ENCODE measurements at places on chromosomes 5 and 9.

DNA sequence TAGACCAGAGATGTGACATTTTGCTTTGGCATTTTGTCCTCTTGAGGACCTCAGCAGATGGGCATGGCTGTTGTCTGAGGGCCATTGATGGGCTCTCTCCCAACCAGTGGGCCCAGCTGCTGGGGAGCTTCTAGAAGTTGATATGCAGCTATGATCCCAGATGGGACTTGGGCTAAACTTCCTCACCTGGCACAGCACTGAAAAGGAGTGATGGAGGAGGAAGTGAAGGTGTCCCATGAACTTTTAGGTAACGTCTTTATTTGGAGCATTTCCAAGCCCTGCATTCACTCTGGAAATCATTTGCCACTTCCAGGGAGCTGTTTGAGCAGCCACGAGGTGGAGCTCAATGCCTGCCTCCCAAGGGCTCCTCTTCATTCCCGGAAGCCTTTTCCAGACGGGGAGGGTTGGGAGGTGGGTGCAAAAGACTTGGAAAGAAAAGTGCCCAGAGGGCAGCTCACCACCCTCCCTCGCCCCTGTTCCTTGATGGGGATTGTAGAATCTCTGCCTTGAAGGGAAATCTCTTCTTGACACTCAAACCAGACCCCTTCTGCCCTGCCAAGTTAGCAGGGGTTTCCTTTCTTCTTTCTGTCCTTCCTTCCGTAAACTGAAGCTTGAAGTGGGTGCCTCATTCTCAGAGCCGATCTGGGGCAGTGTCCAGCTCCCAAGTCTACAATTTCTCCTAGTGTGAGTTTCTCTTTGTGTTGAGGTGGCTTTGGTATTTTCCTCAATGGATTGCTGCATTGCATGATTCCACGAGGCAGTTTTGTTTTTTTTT is 18.1 kb upstream of the NEUROG1 start:
- no peak for DNase-seq
- peaks cover 2% of the 10 kb centered on the region for H3K4me1 ChIP-seq
- H3K27ac ChIP-seq: no peak overlapping the region

DNA sequence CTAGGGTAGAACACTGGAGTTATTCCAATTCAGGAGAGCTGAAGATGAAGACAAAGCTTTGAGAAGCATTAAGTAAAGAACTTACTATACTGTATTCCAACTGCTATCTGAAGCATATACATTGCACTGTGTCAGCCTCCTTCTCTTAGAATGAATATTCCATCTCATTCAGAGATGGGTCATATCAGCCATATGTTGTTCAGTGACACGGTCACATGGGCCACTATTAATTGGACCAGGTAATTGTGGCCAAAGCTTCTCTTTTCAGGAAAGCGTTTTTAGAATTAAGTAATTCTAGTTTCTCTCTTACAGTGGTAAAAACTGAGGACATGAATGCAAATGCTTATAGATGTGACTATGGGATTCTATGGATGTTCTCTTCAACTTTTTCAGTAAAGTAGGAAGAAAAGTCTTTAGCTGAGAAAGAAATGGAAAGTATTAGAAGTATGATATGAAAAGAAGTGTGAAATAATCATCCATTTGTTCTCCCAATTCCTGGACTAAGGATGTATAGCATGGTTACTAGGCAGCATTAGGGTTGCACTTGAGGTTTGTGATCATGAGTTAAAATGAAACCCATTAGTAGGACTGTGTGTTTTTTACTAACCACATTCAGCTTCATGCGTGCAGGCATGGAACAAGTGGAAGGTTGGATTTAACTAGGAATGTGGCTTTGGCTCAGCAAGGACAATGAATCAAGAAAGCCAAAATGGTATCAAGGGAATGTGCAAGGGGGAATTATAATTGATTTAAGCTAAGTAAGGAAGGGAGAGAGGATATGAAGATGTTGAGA is 40.9 kb downstream of the CETN3 start:
- no peak for DNase-seq
- no peak overlapping the region for H3K4me3 ChIP-seq
- H3K4me1 ChIP-seq: no peaks in the 10 kb centered on the region
- H3K27me3 ChIP-seq: no peaks in the 10 kb centered on the region

GRCh38 chr5:108028883-108029282 is 353.0 kb downstream of the FBXL17 start:
- no peak for DNase-seq
- no peaks in the 10 kb centered on the region for H3K27me3 ChIP-seq
- H3K27ac ChIP-seq: no peak overlapping the region
- no peak overlapping the region for H3K4me3 ChIP-seq
- H3K36me3 ChIP-seq: peaks cover 2% of the 10 kb centered on the region
- no peaks in the 10 kb centered on the region for H3K4me1 ChIP-seq

- H3K4me3 ChIP-seq: no peak overlapping the region
- no peaks in the 10 kb centered on the region for H3K27me3 ChIP-seq
- no peak for DNase-seq
- no peak overlapping the region for H3K27ac ChIP-seq
- H3K4me1 ChIP-seq: no peaks in the 10 kb centered on the region
- no peaks in the 10 kb centered on the region for H3K36me3 ChIP-seq
Measured at GRCh38 chr5:31682851-31683250, 43.9 kb downstream of the PDZD2 start.

- no peaks in the 10 kb centered on the region for H3K27me3 ChIP-seq
- no peak overlapping the region for H3K4me3 ChIP-seq
Measured at GRCh38 chr9:135614821-135615665, 24.3 kb downstream of the GLT6D1 start.

DNA sequence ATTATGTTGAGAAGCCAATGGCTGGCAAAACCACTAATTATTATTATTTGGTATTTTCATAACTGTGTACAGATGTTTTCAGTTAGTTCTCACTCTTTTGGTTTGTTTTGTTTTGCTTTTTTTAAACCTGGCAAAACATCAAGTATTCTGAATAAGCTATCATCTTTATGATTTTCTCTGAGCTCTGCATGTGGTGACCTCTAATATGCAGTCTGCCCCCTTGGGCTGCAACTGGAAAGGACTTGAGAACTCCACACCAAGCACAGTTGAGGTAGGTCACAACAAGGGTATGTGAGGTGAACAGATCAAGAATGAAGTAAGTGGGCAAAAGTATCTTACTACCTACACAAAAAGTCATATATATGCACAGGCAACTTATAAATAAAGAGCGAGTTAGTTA is 202.2 kb downstream of the NFIB start:
- no peaks in the 10 kb centered on the region for H3K36me3 ChIP-seq
- no peak overlapping the region for H3K4me3 ChIP-seq
- DNase-seq: no peak
- no peaks in the 10 kb centered on the region for H3K27me3 ChIP-seq

GRCh38 chr9:114086009-114086408 is 7.9 kb upstream of the AMBP start:
- no peak overlapping the region for H3K27ac ChIP-seq
- H3K27me3 ChIP-seq: peaks cover 5% of the 10 kb centered on the region
- H3K4me1 ChIP-seq: no peaks in the 10 kb centered on the region
- no peaks in the 10 kb centered on the region for H3K36me3 ChIP-seq
